ENCODE measurements at places on chromosomes 3 and 15.

DNA sequence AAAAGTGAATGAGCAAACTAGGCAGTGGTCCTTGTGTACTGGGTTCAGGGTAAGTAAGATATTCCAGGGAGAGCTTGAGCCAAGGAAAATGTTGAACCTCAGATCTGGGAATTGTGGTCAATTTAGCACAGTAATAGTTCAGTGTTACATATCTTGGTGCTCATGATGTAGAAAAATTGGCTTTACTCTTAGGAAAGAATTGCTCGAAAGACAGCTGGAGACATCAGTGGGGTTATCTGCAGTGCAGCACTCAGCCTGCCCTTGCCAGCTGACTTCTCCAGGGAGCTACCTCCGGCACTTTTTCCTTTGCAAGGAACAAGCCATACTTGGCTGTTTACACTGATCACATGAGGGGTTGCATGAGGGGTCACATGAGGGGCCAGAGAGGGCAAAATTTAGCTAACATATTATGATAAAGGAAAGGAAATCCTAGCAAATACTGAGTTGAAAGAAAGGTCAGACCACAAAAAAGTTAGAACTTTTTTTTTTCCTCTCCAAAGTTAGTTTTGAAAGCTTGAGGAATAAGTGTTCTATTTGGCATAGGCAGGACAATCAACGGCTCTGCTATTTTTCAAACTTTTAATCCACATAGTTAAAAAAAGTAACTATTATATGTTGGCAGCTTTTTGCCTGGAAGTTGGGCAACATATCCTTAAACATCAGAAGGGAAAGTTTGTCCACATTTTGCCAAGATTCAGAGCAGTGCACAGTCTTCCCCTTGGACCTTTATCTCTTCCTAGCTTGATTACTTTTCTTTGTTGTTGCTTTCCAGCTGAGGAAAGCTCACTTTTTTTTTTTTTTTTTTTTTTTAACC, 92.4 kb downstream of the COL6A6 start:
- DNase-seq: no peak

DNA sequence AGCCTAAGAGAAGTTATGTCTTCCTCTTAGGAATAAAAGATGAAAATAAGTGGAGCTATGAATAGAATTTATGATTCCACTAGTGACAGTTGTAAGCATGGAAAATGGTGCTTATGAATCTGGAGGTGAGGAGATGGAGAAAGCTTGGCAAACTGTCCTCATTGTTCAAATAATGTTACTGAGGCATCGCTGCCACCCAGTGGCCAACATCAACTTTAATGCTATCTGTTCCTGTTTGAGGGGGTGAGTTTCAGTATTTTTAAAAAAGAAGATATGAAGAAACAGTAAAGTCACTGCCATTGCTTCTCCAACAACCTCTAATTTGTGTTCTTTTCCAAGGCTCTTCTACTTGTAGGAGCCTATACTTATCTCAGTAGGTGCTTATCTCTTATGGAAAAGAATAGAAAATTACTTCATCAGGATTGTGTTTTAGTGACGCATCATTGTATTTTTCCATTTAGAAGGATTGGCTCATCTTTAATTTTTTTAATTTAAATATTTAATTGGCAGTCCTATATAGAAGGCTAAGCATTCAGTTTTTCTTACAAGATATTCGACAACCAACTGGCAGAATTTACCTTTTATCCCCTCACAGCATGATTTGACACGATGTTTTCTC, 260.4 kb upstream of the P2RY1 start:
- DNase-seq: peak; percentile 65

DNA sequence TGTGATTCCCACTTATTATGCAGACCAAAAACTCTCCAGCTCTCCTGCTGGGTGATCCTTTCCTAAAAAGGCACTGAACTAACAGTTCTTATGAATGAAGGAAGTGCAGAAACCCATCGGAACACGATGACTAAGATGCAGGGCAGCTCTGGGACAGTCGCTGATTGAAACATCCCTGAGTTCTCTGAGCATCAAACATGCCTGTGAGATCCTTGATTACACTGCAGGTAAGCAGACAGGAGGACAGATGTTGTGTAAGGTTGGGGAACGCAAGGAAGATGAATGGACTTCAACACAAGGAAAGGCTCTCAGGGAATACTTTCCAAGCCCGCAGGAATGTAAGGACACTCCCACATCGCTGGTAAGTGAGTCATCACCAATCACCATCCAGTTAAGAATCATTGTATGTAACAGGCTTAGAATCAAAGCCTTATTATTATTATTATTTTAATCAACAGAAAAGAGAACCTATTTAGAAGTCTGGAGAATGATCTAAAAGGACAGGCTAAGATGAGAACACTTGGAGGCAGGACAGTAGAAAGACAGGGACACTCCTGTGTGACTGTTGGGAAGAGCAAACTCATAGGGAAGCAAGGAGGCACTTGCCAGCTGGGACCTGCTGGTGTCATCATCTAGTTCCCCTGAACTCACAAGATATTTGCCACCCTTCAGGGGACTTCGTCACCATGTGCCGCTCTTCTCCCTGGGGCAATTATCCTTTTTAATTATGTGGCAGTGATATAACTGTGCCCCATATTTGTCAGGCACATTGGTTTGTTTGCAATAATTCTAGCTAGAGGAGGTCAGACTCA, 26.0 kb downstream of the TMEM158 start:
- DNase-seq: peak; percentile 96

DNA sequence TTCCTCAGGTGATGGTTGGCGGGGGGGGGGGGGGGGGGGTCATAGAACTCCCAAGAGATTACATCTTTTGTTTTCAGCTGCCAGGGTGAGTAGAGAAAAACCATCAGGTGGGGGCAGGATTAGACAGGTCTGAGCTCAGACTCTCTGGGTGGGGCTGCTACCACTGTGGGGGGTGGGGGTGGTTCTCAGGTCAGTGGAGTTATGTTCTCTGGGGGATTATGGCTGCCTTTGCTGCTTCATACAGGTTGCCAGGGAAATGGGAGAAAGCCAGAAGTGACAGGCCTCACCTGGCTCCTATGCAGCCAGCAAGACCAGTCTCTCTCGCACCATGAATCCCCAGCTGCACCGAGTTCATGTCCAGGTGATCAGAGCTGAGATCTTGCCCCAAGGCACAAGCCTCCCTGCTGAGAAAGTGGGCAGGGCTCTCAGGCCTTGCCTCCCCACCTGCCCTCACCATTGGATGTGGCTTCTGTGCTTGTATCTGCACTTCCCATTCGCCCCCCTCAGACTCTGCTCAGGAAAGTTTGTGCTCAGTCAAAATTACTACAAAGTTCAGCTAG, 828.1 kb downstream of the MCTP2 start:
- no peak for DNase-seq

GRCh38 chr3:193885832-193886231, 250.1 kb upstream of the HES1 start:
- DNase-seq: no peak

- DNase-seq: no peak
Observed at GRCh38 chr15:78069052-78069414, 8.5 kb downstream of the TBC1D2B start.

DNA sequence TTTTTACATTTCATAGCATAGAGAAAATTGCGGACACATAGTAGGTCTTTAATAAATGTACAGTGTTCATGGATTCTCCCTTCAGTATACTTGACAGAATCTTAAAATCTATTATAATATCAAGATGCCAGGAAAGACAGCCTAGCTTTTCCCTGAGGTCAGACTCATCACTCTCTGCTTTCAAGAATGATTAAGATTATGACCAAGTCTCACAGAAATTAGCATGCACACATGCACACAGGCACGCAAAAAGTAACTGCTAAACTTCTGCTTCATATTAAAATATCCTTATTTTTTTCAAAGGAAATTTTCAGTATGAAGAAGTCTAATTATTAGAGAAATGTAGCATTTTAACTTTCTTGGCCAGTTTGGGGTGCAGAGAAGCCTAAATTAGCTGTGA, 493.8 kb upstream of the NECTIN3 start:
- peak; percentile 67 for DNase-seq

DNA sequence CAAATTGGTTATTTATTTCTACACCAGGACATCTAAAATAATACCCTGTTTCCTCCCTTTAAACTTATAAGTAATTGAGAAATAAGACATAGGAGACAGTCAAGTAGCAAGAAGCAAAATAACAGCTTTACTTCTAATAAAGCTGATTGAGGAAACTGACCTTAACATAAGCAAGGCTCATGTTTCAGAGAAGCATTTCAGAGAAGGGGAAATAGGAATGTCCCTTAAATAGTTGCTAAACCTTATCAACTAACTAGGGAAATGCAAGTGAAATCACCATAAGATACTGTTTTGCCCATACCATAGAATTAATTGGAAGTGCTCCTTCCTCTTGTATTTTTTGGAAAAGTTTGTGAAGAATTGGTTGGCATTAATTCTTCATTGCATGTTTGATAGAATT, 84.9 kb downstream of the B3GALNT1 start:
- DNase-seq: no peak

GRCh38 chr3:140497331-140497730, 180.5 kb upstream of the TRIM42 start:
- DNase-seq: no peak

DNA sequence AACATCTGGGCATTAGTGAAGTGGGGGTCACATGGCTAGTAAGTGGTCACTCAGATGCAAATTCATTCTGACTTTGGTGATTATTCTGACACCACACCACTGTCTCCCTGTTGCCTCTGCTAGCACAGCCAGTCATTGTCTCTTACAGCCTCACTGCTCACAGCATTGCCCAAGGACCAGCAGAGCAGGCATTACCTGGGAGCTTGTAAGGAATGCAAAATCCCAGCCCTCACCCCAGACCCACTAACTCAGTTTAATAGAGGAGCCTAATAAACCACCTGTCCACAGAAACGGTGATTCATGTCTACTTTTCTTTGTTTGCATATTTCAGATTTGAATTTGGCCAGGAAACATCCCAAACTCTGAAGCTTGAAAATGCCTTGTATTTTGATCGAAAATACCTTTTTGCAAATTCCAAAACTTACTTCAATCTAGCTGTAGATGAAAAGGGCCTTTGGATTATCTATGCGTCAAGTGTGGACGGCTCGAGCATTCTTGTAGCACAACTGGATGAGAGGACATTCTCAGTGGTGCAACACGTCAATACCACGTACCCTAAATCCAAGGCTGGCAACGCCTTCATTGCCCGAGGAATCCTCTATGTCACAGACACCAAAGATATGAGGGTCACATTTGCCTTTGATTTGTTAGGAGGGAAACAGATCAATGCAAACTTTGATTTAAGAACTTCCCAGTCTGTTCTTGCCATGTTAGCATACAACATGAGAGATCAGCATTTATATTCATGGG, 62.7 kb downstream of the GLDN start:
- DNase-seq: no peak

DNA sequence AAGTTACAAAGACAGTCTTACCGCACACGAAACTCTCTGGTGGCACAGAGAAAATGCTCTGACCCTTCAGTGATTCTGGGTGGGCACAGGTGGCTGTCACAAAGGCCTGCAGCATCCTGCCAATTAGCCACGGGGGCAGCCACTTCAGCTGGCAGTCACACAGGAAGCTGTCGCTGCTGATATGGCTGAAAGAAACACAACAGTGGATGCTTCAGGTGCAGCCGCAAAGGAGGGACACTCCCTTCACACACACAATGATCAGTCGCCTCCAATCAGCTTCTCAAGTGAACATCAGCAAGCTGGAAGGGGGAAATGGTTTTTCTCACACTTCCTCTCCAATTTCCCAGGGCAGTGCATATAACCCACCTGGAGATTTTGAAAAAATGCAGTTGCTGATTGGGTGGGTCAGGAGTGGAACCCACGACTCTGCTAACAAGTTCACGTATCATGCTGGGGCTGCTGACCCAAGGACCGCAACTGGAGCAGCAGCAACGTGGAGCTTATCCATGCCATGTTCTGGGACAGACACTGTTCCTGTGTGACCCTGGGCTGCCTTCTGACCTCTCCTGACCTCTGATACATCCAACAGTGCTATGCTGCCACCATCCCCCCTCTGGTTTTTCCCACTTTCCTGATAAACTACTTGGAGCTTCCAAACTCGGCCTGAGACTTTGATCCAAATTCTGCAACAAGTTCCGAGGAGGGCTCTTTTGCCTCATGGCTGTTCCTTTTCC, 106.6 kb downstream of the LRIG1 start:
- DNase-seq: no peak

- peak; percentile 83 for DNase-seq
Observed at GRCh38 chr3:150414258-150414657, 6.2 kb downstream of the TSC22D2 start.

GRCh38 chr15:49288391-49288790, 118.3 kb downstream of the GALK2 start:
- DNase-seq: no peak

DNA sequence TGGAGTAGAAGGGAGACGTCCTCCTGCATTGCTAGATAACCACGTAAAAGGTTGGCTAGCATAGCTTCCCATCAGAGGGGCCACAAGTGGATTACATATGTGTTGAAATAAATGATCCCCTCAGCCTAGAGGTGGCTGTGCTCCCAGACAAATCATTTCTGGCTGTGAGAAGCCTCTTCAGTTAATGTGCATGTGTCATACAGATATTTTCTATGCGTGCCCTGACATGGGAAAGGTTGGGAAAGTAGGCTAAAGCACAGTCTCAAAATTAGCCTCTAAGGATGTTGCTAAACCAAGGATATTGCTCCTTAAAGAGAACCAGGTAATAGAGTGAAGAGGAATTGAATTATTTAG, 17.8 kb downstream of the USP3 start:
- DNase-seq: no peak

DNA sequence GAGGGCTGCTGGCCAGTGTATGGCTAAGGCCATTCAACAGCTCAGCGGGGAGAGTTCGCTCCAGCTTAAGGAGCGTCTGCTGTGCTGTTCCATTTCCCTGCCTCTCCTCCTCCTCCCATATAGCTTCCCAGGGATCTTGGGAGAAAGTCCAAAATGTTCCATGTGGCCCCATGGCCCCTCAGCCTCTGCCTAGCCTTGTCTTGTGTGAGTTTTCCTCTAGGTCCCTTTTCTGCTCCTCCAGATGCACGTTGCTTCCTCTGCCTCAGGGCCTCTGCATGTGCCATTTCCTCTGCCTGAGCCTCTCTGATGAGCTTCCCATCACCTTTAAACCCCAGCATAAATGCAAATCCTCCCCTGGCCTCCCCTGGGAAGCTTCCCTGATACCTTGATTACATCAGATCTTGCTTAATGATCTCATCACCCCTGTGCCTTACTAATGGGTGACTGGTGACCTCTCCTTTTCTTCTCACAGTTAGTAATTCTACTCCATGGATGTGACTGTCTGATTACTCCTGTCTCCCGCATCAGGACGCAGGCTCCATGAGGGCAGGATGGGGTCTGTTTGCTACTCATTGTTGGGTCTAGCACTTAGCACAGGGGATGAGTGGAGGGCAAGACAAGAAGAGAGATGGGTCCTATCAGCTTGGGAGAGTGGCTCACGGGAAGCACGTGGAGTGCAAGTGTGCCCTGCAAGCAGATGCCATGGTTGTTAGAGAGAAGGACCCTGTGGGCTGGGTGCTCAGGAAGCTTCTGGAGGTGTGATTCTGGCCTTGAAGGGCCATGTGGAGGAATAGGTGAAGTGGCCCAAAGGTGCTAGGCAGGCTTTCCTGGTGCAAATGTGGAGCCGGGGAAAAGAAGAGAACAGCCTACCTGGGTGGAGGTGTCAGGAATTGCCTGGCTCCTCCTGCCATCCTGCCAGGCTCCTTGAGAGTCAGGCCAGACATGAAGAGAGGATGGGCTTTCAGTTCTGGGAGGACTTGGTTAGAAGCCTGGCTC, 23.8 kb downstream of the ITGA11 start:
- no peak for DNase-seq

Data from ELR (cell line).